ENCODE measurements at places on chromosomes 11 and 22.

DNA sequence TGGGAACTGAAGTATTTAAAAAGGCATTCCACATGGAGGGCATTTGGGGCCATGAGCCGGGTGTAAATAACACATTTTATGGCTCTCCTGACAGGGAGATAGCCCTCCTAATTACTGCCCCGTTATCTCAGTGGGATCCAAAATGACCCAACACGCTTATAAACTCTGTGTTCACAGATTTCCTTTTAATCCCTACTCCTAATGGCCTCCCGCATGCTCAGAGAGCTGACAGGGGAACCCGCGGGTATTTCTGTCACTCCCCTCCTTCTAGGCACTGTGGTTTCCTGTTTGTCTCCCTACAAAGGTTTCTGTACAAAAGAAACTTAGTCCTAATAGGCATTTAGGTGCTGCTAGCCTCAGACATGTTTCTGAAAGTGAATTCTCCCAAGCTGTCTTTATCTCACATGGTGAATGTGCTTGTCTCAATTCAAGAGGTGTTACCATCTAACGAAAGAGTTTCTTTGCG is 202.8 kb upstream of the SEZ6L start:
- DNase-seq, result no peak

GRCh38 chr22:20604092-20604747 is 96.8 kb downstream of the MED15 start:
- DNase-seq, result no peak

GRCh38 chr11:78187366-78188285 is 800 bp downstream of the KCTD21 start:
- no peak for DNase-seq

DNA sequence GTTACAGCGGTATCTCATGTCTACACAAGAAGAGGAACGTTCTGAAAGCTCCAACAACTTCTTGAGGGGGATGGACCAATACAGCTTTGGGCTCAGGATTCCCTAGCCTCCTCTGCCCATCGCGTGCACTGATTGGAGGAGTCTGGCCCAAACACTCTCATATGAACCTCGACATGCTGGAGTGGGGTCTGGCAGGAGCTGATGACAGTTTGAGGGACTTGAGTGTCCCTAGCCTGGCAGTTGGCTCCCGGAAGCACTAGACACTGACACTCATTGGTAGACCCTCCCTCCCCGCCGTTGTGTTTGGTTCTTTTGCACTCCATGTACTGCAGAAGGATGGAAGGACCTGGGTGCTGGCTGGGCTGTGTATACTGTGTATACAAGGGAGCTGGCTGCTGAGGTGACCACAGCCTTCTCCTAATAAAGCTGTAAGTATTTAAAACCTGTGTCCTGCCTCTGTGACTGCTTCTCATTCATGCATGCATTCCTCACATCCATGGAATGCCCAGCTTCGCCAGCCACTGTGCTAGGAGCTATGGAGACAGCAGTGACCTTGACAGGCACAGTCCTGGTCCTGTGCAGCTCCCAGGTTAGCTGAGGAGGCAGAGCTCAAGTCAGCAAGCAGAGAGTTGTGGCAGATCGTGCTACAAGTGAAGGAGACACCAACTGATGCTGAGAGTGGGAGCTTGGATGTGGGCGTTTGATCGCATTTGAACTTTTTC is 27.9 kb downstream of the ADAMTS15 start:
- no peak for DNase-seq

DNA sequence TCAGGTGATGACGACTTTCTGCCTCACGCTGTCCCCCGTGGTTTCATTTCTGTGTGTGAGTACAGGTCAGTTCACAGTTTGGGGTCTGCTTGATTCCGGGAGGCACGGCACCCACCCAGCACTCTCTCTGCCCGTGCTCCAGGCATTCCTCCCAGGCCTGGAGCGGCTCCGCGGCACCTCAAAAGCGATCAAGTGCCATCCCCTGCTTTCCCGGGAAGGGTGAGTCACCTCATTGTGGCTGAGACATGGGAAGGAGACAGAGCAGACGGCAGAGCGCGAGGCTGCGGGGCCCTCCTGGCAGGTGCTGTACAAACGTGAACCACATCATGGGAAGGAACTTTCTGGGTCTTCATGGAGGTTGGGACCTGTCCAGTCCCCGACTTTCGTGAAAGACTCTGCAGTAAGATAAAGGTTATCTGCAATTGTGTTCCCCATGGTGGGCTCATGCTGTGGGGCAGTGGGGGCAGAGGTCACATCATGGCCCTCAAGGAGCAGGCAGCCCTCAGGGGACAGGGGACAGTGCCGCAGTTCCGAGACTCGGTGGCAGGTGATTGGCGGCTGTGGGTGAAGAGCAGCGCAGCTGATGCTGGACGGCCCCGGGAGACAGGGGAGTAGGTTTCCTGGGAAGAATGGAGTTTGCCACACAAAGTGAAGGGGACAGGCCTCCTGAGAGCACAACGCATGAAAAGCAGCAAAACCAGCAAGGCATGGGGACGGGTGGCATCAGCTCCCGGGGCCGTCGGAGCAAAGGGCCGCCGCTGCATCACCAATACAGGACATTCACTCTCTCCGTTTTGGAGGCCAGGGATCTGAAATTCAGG is 65.3 kb downstream of the CELSR1 start:
- peak; percentile 86 for DNase-seq

- DNase-seq, result peak; percentile 48
Observed at GRCh38 chr22:42544686-42545085, 9.1 kb upstream of the SERHL2 start.

DNA sequence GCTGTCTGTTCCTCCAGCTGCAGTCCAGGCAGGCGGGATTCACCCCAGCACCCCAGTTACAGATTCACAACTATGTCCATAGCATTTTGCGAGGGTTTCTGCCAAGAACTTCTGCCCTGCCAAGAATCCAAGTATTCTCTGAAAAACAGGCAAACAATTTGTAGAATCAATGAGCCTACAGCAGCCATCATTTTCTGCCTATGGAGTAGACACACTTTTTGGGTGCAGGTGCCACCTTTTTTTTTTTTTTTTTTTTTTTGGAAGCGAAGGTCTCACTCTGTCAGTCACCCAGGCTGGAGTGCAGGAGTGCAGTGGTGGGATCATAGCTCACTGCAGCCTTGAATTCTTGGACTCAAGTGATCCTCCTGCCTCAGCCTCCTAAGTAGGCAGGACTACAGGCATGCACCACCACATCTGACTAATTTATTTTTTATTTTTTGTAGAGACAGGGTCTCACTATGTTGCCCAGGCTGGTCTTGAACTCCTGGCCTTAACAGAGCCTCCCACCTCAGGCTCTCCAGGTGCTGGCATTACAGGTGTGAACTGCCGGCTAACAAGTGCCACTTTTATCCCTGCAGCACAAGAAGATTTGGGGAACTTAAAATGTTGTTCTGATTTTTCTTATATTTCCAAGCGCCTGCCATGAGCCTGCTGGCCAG is 195.1 kb downstream of the SNX19 start:
- no peak for DNase-seq

- peak; percentile 73 for DNase-seq
Observed at GRCh38 chr11:133930767-133931448, 25.9 kb downstream of the IGSF9B start.

DNA sequence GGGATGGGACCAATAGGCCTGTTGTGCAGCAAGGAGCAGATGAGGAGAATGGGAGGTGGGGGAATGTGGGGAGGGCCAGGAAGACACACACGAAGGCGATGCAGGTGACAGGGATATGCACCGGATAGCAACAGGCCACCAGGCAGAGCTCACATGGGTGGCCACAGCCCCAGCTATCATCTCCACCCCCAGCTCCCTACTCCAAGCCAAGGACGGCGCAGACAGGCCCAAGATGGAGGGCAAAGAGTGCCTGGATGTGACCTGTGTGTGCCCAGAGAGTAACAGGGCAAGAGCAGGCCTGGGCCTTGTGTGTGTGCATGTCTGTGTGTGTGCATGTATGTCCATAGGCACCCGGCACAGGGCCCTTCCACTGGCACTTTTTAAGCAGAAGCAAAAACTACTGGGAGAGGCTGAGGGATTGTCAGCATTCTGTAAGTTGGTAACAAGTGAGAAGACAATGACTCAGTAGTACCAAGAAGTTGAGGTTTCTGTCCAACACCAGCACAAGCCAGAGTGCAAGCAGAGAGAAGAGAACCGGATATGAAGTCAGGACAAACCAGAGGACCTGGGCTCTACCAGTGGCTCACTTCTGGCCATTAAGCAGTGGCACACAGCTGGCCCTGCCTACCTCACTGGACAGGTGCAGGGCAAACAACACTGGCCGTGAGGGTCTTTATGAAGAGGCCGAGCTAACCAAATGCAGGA is 36.4 kb downstream of the NRXN2 start:
- no peak for DNase-seq

GRCh38 chr22:32204856-32205722 is at the start of gene RFPL2:
Gene RFPL2 (minus strand): TSS chr22:32205073. CDS start chr22:32202451, 2,622 bp downstream.
- peak; percentile 89 for DNase-seq

DNA sequence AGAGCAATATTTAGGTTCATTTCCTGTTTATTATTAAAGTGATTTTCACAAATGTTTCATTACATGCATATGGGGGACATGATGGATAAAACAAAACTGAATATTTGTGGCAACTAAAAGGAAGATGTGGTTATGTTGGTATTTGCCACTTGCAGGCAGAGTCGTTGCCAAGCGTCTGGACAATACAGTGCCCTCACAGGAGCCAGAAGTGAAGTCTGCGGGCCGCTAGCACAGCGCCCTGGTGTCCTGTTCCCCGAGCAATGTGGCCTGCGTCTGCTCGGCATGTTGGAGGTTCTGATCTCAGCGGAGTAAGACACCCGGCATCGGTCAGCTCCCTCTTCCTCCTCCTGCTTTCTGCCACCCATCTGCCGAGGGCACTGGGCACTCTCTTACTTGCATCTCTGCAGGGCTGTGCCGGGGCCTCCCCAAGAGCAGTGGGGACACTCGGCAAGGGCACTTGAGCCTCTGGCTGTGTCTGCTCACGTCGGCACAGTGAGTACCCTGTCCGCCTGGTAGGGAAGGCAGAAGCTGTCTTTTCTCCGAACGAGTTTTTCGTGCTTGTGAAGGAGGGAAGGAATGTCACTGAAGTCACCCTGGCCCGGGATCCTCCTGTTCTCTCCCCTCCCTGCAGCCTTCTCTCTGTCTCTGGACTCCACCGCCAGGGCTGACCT is 10.5 kb upstream of the TTLL12 start:
- no peak for DNase-seq

GRCh38 chr11:106728859-106729258 is 289.4 kb downstream of the GUCY1A2 start:
- DNase-seq, result no peak

GRCh38 chr11:567629-568292 is 7.0 kb downstream of the RASSF7 start:
- DNase-seq, result peak; percentile 67

GRCh38 chr22:39142088-39142680 is 10.3 kb downstream of the CBX7 start:
- no peak for DNase-seq

- no peak for DNase-seq
Observed at GRCh38 chr11:47264521-47264920, 5.4 kb upstream of the MADD start.

GRCh38 chr11:22416462-22416861 is 78.3 kb downstream of the SLC17A6 start:
- DNase-seq, result no peak

GRCh38 chr11:47433157-47433556 is 6.9 kb upstream of the PSMC3 start:
- no peak for DNase-seq

- peak; percentile 70 for DNase-seq
Observed at GRCh38 chr22:23219822-23220484, 39.6 kb downstream of the BCR start.

- peak; percentile 84 for DNase-seq
Observed at GRCh38 chr11:68206211-68206610, 6.9 kb downstream of the KMT5B start.

DNA sequence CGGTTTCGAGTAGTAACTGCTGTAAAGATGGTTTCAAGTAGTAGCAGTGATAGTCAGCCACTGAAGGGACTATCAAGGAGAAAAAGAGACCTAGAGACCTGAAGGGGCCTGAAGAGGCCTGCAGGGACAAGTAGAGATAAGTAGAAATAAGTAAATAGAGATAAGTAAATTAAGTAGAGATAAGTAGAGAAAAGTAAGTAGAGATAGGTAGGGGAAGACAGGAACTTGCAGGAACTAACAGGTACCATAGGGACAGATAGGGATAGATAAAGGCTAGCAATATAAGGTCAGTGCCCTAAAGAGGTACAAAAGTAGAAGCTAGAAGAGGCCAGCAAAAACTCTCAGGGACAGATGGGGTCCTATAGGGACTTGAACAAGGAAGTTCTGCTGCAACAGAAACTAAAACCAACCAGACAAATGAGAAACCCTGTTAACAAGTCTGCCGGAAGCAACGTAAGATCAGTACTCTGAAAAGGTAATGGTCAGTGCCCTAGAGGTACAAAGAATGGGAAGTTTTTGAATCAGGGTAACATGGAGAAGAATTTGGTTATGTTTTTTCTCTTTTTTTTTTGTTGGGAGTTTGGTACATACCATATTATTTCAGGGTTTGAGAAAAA is 9.6 kb upstream of the SC5D start:
- DNase-seq, result no peak

All from DMS53 (cell line).